ENCODE measurements at places on chromosomes 5 and 9.

DNA sequence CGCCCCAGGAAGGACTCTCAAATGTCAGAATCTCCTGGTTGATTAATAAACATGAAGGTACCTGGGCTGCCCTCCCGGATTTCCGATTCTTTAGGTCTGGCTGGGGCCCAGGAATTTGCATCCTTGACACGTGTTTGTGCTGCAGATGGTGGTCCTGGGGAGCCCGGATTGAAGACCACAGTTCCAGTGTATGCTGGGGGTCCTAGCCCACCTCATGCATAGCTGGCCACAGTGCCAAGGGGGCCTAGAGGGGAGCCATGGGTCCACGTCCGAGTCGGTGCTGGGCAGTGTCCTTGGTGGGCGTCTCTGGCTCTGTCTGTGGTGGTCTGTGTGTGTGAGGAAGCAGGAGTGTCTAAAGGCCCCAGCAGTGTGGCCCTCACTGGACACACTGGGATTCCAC lies 3.2 kb downstream of the NCS1 start:
- no peak for DNase-seq

DNA sequence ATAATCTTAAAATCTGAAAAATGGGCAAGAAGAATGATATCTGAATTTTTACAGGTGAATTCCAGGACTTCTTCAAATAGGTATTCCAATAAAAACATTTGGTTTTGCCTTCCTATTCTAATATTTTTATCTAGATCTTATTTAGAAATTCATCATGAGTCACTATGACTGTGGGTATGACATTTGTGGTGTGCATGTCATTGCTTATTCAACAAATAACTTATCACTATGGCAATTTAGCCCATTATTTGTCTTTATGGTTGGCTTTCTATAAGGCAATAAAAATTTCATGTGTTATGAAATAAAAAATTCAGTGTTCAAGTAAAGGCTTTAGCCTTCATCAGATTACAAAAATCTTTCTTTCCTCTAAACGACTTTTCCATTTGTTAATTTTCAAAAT lies 1139.6 kb upstream of the NUDT12 start:
- DNase-seq = no peak

DNA sequence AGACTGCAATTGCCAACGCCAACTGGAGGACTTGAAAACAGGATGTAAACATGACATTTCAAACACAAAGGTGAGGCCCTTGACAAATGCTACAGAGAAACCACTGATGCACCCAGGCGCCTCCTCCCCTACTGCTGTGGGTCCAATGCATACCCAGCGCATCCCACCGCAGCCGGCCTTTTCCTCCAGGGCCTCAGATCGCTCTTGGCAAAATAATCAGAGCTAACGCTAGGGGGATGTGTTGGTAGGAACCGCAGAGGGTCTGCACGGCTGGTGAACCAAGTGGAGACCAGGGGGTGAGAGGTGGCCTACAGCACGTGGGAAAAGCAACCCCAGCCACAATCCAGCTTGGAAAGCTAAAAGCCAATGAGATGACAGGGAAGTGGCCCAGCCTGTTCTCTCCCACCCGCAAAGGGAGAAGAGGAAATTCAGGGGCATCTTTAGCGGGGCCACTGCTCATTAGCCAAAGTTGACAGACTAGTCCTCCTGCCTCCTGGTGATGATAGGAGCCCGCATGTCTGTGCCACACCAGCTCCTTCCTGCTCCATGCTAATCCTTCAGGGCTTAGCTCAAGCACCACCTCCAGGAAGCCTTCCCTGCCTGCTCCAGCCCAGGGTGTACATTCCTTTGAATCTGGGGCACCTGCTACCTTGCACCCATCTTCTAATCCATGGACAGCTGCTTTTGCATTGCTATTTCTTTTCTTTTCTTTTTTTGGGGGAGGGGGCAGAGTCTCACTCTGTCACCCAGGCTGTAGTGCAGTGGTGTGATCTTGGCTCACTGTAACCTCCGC lies 5.9 kb downstream of the FAM163B start:
- DNase-seq = no peak

- no peak for DNase-seq
Observed at GRCh38 chr5:124079062-124079461, 567.1 kb downstream of the CSNK1G3 start.

DNA sequence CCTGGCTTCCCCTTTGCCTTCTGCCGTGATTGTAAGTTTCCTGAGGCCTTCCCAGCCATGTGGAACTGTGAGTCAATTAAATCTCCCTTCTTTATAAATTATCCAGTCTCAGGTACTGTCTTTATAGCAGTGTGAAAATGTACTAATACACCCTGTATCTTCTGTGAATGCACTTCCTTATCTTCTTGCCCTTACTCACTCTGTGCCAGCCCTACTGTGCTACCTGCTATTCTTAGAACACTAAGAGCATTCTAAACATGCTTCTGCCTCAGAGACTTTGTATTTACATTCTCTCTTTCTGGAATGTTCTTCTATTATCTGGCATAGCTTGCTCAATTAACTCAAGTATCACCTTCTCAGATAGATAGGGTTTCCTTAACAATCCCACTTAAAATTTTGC lies 164.4 kb upstream of the EDIL3 start:
- no peak for DNase-seq

- DNase-seq = no peak
Observed at GRCh38 chr5:57504357-57504756, 21.7 kb upstream of the ACTBL2 start.

DNA sequence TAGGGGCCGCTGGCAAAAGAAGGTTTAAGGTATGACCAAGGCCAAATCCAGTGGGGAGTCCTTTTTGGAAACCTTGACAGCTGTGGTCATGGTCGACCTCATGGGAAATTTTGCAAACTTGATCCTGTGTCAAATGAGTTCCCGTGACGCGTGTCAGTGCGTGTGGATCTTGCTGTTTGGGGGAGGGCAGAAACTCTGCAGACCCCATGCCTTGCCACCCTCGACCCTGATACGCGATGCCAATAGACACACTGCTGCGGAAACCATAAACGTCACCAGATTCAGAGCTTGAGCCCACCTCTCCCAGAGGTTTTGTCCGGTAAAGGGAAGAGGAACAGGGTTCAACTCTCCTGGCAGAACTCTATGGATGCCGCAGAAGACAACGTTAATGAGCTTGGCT lies 104.7 kb downstream of the ADAMTS2 start:
- DNase-seq = no peak

DNA sequence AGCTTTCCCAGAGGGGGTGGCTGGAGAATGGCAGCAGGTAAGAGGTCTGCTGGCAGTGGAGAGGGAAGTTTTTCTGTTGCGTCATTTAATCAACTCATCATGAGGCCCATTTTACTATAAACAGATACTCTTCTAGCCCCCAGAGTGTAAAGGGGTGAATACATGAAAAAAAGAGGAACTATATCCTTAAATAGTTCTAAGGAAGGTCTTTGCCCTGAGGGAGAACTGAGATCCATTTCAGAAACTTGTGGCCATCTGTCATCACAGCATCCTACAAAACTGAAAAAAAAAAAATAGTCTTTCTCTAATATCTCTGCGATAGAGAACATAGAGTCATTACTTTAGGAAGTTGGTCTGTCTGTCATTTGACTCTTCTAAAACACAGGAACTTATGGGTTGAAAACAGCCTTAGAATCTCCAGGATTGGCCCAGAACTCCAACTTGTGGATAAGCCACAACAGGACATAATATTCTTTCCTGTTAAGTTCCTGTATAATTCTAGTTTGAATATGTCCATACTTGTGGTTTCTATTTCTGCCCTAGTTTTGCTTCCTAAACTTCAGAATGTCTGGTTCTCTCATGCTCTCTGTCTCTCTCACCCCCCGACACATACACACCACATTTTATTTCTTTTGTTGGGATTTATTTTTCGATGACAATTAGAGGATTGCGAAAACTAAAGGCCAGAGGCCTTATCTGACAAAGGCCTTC lies 238.5 kb upstream of the PIK3R1 start:
- no peak for DNase-seq

DNA sequence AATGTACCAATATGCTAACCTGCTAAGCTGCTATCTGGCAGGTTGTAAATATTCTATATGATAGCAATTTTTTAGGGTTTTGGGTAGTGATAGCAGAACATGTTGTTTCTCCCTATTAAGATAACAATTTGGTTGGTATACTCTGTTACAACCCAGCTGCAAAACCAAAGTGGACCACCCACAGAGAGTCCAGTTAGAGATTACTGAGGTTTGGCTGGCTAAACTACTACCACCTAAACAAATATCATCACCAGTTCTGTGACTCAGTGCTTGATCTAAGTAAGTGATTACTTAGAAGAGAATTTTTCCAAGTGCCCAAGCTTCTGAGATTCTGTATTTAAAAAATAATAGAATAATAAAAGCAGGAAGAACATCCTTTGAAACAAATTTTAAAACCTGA lies 72.3 kb downstream of the XRCC4 start:
- DNase-seq = no peak

DNA sequence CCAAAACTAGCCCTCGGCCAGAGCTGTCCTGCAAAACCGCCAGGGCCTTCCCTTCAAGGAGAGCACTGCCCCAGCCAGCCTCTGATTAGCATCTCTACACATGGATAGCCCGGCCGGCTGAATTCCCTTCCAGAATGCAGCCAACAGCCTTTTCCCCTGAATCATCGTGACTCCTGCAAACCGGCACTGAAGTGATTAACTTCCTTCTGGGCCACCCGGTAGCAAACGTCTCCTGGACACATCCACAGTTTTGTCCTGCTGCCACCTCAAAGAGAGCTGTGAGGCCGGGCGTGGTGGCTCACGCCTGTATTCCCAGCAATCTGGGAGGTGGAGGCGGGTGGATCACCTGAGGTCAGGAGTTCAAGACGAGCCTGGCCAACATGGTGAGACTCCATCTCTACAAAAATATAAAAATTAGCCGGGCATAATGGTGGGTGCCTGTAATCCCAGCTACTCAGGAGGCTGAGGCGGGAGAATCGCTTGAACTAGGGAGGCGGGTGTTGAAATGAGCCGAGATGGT lies 21.1 kb upstream of the EEIG1 start:
- DNase-seq = no peak

DNA sequence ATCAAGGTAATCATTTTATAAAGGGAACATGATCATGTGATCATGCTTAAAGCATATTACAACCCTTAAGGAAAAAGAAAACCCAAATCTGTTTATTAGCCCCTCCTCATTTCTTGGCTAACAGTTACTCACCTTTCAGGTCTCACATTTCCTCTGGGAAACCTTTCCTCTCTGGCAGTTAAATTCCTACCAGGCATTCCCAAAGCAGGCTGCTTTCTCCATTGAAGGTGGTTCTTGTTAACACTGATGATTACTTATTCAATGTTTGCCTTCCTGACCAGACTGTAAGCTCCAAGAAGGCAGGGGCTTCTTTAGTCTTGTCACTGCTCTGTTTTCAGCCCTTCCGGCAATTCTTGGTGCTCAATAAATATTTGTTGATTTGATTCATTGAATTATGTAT lies 59.9 kb downstream of the PLK2 start:
- DNase-seq = no peak

GRCh38 chr9:5869315-5870019 lies 21.2 kb upstream of the MLANA start:
- no peak for DNase-seq

GRCh38 chr9:126157423-126157822 lies 169.2 kb upstream of the MVB12B start:
- DNase-seq = no peak

- DNase-seq = no peak
Observed at GRCh38 chr9:76462126-76462525, 3.1 kb downstream of the GCNT1 start.

DNA sequence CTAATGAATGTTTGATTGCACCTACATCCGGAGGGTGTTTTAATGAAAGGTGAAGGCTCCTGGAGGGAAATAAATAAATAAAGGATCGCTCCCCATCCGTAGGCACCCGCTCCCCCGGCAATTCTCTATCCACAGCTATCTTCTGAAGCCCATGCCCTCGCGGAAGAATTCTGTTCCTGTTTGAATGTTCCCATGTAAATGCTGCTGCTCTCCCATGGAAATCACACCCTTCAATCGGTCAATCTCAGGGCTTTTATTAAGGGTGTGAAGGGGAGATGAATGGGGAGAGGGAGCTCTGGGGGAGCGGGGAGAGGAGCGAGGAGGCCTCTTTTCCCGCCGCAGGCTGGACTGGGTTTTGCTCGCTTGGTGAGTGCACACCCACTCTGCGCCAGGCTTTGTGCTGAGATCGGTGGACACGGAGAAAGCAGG lies 21.1 kb upstream of the ARAP3 start:
- DNase-seq = no peak

GRCh38 chr5:139446956-139447779 lies 7.8 kb upstream of the DNAJC18 start:
- DNase-seq = no peak

DNA sequence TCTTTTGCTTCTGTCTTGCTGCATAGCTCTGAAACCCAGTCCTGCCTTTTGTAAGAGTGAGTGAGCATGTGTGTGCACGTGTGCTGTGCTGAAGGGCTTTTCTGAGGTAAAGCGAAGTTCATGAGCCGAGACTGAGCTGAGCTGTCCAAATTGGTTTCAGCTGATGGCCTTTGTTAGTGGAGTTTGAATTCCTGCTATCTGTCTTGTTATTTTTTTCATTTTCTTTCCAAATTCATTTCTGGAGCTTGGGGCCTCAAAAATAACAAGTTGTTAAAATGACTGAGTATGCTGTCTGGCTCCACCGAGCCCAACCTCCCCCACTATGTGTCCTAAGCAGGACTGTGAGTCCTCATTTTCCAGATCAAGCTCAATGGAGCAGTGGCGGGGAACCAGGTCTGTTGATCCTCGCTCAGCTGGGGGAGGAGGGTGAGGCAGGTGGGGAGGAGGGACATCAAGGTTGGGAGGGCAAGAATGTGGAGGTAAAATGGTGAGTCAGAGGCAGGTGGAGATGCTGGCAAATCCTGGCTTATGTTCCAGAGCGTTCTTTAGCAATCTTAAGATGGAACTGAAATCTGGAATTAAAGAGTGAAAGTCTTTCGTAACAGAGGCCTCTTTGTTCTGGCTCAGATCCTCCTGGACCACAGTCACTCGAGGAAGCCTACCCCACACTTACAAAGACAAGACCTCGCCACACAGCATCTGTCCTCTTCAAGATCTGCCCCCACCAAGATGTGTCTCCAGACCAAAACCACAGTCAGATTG lies 63.9 kb downstream of the SREK1 start:
- DNase-seq = no peak

DNA sequence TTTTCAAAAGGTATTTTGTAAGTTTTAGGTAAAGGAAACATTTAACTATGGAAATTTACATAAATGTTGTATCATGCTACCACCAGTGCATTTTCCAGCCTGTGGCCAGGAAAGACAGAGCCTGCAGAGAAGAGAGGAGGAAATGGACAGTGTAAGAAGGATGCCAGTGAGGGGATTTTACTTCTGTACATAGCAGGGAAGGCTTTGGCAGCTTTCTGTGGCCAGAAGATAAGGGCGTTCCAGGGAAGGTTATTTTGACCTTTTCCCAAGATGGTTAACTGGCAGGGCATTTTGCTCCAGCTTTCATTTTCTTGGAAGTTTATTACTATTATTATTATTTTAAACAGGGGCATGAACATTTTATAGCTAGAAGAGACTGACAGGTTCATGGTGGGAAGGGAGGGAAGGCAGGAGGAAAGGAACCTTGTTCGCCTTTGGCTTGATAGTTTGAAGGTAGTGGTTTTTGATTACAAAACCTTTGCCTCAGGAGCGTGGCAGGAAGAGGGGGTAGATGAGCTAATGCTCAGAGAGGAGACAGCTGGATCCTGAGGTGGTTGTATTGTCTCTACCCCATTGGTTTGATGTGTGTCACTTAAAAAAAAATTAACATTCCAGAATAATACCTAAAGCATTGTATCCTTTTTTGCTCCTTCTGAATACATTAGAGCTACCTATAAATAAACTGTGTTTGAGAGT lies 4.1 kb downstream of the ISOC1 start:
- no peak for DNase-seq

GRCh38 chr9:36987891-36988290 lies 46.2 kb downstream of the PAX5 start:
- DNase-seq = no peak

GRCh38 chr5:140737486-140737885 lies 37.2 kb downstream of the ZMAT2 start:
- no peak for DNase-seq

Measured in stimulated activated effector memory CD8-positive, alpha-beta T cell treated with anti-CD3 and anti-CD28 coated beads, Interleukin-12 subunit alpha, Interleukin-12 subunit beta, amount 100 ng/mL, for 72 hours (primary cell).